ENCODE measurements at places on chromosomes 4 and X. TPM values are rescaled to one million over a fixed set of nuclear protein-coding genes. Genes with fewer than 3 reads are reported as not detected.

The LEF1 gene
- polyA plus RNA-seq: 1.0 TPM

The PNMA6F gene
- polyA plus RNA-seq: 0.06 TPM

- no peak overlapping the region for H3K4me3 ChIP-seq
- no peaks in the 10 kb centered on the region for H3K27me3 ChIP-seq
- DNase-seq: no peak
- no peaks in the 10 kb centered on the region for H3K4me1 ChIP-seq
Observed at GRCh38 chrX:65610481-65610880, 57.0 kb upstream of the MSN start.

DNA sequence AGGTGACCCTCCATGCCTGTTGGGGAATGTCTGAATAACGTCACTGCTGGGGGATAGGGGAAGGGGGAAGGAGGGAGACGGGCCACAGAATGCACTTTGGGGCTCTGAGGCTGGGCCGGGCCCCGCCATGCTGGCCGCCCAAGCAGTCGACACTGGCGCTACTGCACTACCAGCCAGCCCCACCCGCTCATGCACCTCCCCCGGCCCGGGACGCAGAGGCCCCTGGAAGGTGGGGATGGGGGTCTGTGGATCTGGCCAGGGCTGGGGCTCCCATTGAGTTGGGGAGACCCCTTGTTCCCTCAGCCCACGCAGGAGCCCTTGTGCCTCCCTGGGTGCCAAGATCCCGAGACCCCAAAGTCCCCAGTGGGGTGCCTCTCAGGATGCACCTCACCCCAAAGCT, 17.8 kb downstream of the FLNA start:
- H3K4me3 ChIP-seq: no peak overlapping the region
- H3K27ac ChIP-seq: no peak overlapping the region
- H3K27me3 ChIP-seq: no peaks in the 10 kb centered on the region
- peaks cover 21% of the 10 kb centered on the region for H3K36me3 ChIP-seq
- DNase-seq: no peak

DNA sequence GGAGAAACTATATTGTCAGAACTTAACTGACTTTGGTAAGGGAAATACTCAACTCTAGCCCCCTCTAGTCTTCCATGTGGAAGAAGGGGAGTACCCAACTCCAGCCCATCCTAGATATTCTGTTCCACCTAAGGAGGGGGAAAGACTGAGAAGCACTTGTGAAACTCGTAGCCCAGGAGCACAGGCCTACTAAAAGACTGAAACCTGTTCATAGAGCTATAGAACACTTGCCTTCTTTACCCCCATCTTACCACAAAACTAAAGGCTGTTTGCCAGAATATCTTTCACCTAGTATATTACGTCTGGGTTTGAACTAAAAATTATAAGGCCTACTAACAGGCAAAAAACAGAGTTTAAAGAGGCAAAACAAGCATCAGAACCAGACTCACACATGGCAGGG, 15.5 kb downstream of the CLDN22 start:
- no peaks in the 10 kb centered on the region for H3K27me3 ChIP-seq
- no peak overlapping the region for H3K4me3 ChIP-seq
- DNase-seq: no peak
- no peak overlapping the region for H3K27ac ChIP-seq

GRCh38 chr4:166257891-166258290, 384.9 kb downstream of the TLL1 start:
- H3K27ac ChIP-seq: no peak overlapping the region
- H3K4me1 ChIP-seq: no peaks in the 10 kb centered on the region
- no peaks in the 10 kb centered on the region for H3K36me3 ChIP-seq
- no peaks in the 10 kb centered on the region for H3K27me3 ChIP-seq
- no peak overlapping the region for H3K4me3 ChIP-seq

The NAP1L5 gene
- 2.4 TPM for polyA plus RNA-seq

DNA sequence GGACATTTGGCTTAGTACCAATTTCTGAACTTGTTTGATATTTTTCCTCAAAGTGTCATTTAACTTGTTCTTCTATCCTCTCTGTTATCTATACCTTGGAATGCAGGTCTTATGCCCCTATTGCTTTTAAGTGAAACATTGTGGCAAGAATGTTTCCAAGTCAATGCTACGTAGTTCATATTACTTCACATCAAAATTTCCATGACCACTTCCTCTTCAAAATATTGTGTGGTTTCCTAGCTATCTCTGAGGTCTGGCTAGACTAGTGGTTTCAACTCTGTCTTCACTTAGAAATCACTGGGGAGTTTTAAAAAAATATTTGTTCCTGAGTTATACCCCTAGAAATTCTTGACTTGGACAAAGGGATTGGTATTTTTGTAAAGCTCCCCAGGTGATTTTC, 20.2 kb upstream of the RASGEF1B start:
- H3K4me3 ChIP-seq: no peak overlapping the region
- H3K36me3 ChIP-seq: no peaks in the 10 kb centered on the region

The CAPN6 gene
- 4.5 TPM for polyA plus RNA-seq

DNA sequence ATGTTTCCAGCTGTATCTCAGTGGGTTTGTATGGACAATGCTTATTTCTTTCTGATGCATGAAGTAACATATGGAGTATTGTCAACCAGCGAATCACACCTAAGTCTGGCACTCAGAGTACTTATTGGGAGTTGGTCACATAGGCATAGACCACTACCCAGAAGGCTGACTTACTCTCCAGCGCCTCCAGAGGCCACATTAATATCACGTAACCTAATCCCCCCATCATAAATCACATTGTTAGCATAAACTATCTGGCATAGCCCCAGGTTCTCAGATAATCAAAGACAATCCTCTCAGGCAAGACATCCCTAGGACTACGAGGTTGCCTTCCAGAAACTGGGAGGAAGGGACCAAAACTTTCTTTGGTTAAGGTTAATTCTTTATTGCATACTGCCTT, 560.5 kb upstream of the PABPC4L start:
- no peaks in the 10 kb centered on the region for H3K27me3 ChIP-seq
- H3K27ac ChIP-seq: no peak overlapping the region
- H3K4me1 ChIP-seq: no peaks in the 10 kb centered on the region
- H3K4me3 ChIP-seq: no peak overlapping the region

DNA sequence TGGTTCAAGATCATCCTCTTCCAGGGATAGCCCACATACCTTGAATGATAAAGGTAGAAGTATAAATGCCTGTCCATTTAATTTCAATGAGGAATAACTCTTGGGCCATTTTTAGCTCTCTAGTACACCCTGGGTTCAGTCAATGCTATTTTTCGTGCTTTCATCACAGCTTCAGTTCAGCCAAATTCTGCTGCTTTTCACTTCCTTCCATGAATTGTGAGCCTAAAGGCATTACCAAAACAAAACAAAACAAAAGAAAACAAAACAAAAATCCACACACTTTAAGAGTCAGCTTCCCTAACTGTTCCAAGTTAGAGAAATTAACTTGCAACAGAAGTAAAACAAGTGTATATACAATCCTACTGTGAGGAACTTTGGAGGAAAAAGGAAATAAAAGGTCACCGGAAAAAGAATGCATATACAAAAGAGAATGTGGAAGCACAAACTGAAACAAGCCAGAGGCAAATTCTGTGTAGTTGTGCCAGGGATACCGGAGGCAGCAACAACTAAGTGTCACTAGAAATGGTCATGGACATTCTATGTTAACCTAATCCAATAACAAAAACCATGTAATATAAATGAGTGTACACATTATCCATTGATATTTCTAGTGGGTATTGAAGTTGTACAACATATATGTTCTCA, 423.1 kb downstream of the KCTD8 start:
- H3K27me3 ChIP-seq: no peaks in the 10 kb centered on the region
- H3K4me3 ChIP-seq: no peak overlapping the region
- H3K27ac ChIP-seq: no peak overlapping the region

- H3K4me3 ChIP-seq: no peak overlapping the region
- no peaks in the 10 kb centered on the region for H3K27me3 ChIP-seq
- DNase-seq: no peak
- no peaks in the 10 kb centered on the region for H3K36me3 ChIP-seq
- H3K4me1 ChIP-seq: no peaks in the 10 kb centered on the region
Observed at GRCh38 chr4:168522356-168522755, 25.5 kb downstream of the PALLD start.

The CLOCK gene
- 17.1 TPM for polyA plus RNA-seq

GRCh38 chr4:156888762-156889161, 82.8 kb downstream of the PDGFC start:
- no peaks in the 10 kb centered on the region for H3K4me1 ChIP-seq
- no peaks in the 10 kb centered on the region for H3K36me3 ChIP-seq
- no peak for DNase-seq

DNA sequence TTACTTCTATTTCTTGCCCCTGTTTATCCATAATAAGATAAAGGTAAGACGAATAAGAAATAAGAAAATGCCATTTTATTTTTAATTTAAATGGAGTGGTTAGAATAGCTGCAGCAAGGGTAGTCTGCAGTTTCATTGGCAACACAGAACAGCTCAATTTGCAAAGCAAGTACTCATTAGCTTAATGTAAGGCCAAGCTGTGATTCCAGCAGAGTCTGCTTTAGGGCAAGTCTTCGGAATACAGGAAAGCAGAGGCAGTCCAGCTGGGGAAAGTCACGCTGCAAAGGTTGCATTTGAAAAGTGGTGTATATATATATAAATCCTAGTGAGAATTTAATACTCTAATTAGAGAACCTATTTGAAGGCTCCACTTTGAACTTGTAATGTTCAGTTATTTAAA, 59.0 kb downstream of the ANXA10 start:
- peak overlapping the region; percentile 3 for H3K27ac ChIP-seq
- no peaks in the 10 kb centered on the region for H3K27me3 ChIP-seq
- H3K4me1 ChIP-seq: peaks cover 27% of the 10 kb centered on the region
- DNase-seq: peak; percentile 48
- no peak overlapping the region for H3K4me3 ChIP-seq

The GPRASP1 gene
- 0.33 TPM for polyA plus RNA-seq
